ENCODE measurements at places on chromosomes 2 and 18. TPM values are rescaled to one million over a fixed set of nuclear protein-coding genes. Genes with fewer than 3 reads are reported as not detected.

LAMA1 gene
- not detected for polyA plus RNA-seq

TLX2 gene
- polyA plus RNA-seq = not detected

DNA sequence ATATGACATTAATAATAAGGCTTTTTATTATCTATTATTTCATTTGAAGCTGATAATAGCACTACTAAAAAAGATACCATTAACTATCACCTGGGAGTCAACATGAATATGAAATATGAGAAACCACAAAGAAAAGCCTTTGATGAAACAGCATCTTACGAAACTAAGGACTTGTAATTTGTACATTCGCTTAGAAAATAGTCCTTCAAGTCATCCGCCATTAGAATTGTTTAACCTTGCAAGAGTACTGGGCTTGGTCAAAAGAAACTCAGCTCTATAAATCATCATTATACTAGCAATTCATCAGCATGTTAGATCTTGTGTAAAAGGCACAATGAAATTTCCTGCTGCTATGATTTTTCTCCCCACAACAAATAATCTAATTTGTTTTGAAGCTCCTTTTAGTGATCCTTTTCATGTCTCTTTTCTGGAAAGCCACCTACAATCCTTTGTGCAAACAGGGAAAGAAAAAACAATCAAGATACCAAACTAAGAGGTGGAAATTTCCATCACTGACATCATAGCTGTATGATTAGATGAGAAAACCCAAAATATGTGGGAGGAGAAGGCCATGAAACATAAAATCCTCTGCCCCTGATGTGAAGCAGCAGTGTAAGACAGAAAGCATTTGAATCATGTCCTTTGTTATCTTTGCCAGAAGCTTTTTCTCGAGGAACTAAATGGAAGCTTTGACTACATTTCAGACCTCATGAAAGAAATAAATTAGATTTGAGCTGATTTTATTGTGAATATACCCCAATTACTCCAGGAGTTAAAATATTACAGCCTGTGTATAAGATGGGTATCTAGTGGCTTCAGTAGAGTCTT, 31.2 kb downstream of the SCN9A start:
- no peak for DNase-seq

GRCh38 chr18:40608226-40608625, 1346.8 kb upstream of the PIK3C3 start:
- DNase-seq = no peak

- DNase-seq = no peak
Measured at GRCh38 chr2:165198181-165198580, 5.7 kb downstream of the SCN3A start.

DNA sequence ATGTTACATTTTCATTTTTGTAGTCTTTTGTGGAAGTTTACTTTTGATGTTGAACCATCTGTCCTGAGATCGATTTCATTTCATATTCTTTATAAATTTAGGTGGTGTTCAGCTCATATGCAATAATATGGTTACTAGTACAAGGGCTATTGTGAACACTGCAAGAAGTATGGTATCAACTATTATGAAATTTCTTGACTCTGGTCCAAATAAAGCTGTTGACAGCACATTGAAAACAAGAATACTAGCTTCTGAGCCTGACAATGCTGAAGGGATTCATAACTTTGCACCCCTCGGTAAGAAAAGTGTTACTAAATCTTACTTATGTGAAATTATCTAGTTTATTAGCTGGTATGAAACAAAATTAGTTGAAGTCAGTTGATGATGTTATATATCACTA, 124.9 kb upstream of the TTC27 start:
- no peak for DNase-seq

- no peak for DNase-seq
Measured at GRCh38 chr2:1728821-1729220, 15.5 kb downstream of the PXDN start.

CHRNG gene
- not detected for polyA plus RNA-seq

- DNase-seq = no peak
Measured at GRCh38 chr2:173017646-173018420, 57.8 kb upstream of the MAP3K20 start.

GRCh38 chr2:40404517-40404916, 47.4 kb downstream of the SLC8A1 start:
- no peak for DNase-seq

ARHGAP15 gene
- polyA plus RNA-seq = 2.0 TPM

- no peak for DNase-seq
Measured at GRCh38 chr2:39018638-39019037, 102.2 kb downstream of the SOS1 start.

- no peak for DNase-seq
Measured at GRCh38 chr2:44940732-44941464, 604 bp upstream of the SIX3 start.

SH3BP4 gene
- polyA plus RNA-seq = 8.7 TPM

SIX2 gene
- polyA plus RNA-seq = 1.1 TPM

GRCh38 chr2:45821558-45822271, 170.2 kb downstream of the PRKCE start:
- peak; percentile 26 for DNase-seq
